MG63 (cell line): ENCODE measurements at places on chromosomes 12 and 14. TPM values are rescaled to one million over a fixed set of nuclear protein-coding genes. Genes with fewer than 3 reads are reported as not detected.
A peak's percentile ranks its signal among the peaks of the same experiment; 100 is the strongest.

GRCh38 chr12:27094726-27095125 is 12.3 kb upstream of the C12orf71 start:
- DNase-seq = no peak

DNA sequence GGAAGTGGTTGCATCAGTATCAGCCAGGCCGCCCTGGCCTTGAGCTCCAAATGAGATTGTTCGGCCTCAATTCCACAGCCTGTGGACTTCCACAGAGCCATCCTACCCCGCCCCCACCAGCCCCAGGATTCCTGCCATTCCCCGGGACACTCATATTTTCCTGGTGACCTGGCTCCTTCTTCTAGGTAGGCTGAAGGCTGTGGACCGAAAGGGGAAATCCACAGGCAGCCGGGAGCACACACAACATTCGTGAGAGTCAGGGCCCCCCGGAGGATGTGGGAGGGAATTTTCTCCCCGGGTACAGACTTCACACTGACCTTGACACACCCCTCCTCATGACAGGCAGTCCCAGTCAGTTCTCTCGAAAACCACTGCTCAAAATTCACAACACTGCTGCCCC is 39.9 kb downstream of the RIN3 start:
- DNase-seq = no peak

DNA sequence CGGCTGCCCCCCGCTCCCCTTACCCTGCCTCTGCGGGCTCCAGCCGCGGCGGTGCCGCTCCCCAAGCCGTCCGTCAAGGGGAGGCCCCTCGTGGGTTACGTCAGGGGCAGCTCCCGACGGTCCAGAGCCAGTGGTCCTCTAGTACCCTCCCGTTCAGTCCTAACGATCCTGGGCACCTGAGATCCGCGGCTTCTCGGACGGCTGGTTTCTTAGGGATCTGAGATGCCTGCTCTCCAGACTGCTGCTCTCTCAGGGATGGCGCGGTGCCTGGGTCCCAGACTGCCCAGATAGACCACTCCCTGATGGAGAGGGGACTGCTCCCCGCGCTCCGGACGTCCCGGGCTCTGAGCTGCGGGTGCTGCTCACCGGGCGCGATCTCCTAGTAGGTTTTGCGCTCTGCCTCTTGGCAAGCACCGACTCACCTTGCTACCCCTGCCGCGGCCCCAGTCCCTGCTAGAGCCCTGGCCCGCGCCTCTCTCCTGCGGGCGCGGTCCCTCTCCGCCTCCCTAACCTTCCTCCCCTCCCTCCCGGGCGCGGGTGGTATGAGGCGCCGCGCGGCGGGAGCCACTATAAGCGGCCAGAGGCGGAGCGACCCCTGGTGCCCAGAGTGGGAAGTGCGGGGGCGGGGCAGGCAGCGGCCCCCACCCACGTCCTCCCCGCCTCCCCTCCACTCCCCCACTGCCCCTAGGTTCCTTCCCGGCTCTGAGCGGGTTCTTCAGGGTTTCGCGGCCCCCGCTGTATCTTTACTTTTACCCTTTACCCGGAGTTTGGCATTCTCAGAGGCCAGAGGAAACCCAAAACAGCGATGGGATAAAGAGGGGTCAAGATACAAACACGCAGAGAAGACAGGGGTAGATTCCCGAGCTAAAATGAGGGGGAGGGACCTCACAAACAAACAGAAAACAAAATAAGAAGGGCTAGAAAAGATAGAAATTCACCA is at the start of gene C1QL4:
Gene C1QL4, minus strand, starts transcription at position 544 of the 940 bp plus-strand sequence. CDS start 711 bp downstream, outside the sequence.
- DNase-seq = peak; percentile 80

DNA sequence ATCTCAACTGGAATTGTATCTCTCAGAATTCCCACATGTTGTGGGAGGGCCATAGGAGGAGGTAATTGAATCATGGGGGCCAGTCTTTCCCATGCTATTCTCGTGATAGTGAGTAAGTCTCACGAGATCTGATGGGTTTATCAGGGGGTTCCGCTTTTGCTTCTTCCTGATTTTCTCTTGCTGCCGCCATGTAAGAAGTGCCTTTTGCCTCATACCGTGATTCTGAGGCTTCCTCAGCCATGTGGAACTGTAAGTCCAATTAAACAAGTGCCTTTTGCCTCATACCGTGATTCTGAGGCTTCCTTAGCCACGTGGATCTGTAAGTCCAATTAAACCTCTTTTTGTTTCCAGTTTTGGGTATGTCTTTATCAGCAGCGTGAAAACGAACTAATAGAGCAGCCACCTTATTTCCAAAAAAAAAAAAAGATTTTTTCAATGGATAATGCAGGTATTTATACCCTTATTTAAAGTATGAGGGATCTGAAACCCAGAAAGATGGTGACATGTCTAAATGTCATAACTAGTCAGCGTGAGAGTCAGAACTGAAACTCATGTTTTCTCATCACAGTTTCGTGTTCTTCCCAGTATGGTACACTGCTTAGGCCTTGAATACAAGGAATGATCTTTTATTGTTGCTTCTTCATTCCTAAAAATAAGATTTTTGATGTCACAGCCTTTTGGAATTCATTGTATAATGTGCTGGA is 89.6 kb downstream of the ERC1 start:
- no peak for DNase-seq

Gene HEATR5A
- 10.8 and 10.9 TPM in 2 replicates for total RNA-seq

Gene CELA1
- not detected in 2 replicates for total RNA-seq

Gene TMEM106C
- total RNA-seq = 130 and 148 TPM in 2 replicates

Gene ANKS1B
- total RNA-seq = 0.10 TPM in 1 of 2 replicates, not detected in the other
